Fibroblast of skin of back (primary cell): ENCODE measurements at places on chromosomes 5 and 9.

- no peak for DNase-seq
Observed at GRCh38 chr9:120156376-120156775, 423.6 kb downstream of the CDK5RAP2 start.

- no peak for DNase-seq
Observed at GRCh38 chr5:139394123-139394653, 716 bp downstream of the PROB1 start.

- DNase-seq = no peak
Observed at GRCh38 chr9:82052081-82052480, 63.5 kb downstream of the SPATA31D1 start.

GRCh38 chr5:134403951-134404350 is 7.7 kb downstream of the CDKN2AIPNL start:
- no peak for DNase-seq

GRCh38 chr9:113215132-113215531 is 5.9 kb downstream of the FKBP15 start:
- DNase-seq = no peak

DNA sequence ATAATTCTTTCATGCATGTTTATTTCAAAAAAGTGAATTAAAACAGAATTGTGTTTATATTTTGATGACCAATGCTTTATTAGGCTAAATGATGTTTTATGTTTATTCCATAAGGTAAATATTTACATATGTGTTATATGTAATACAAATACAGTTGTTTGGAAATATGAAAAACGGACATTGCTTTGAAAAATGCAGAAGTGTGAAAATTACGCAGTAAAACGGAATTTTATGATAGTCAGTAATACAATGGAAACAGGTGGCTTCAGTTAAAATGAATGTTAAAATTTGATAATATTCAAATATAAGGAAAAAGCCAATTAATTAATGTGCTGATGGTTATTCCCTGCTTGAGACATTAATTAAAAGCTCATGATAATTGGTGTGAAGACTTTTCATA is 1633.8 kb downstream of the MAT2B start:
- no peak for DNase-seq

GRCh38 chr5:67476531-67476930 is 279.9 kb upstream of the CD180 start:
- peak; percentile 4 for DNase-seq

GRCh38 chr5:132070460-132071337 is 2.9 kb upstream of the CSF2 start:
- DNase-seq = peak; percentile 39

GRCh38 chr5:125171641-125172040 is 425.2 kb upstream of the ZNF608 start:
- no peak for DNase-seq

GRCh38 chr9:107439991-107440456 is 49.5 kb downstream of the KLF4 start:
- DNase-seq = no peak

- DNase-seq = peak; percentile 87
Observed at GRCh38 chr5:76807296-76807695, 11.5 kb upstream of the F2RL1 start.

DNA sequence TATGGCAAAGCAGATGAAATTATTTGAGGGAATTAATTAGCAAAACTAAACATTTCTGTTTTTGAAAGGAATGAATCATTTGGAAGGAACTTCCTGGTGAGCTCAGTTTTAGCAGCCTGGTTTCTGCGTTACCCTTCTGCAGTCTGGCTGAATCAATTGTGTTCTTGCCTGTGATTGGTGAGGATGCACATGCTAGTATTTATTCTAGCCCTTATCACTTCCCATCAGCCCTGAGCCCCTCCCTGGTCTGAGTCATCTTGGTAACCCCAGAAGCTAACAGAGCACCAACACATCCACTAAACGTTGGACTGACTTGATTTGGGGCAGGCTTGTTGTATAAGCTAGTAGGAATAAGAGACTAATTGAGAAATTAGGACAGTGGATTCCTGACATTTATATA is 6.6 kb downstream of the TJP2 start:
- peak; percentile 99 for DNase-seq

GRCh38 chr9:33375238-33375840 is 27.0 kb downstream of the AQP7 start:
- no peak for DNase-seq

DNA sequence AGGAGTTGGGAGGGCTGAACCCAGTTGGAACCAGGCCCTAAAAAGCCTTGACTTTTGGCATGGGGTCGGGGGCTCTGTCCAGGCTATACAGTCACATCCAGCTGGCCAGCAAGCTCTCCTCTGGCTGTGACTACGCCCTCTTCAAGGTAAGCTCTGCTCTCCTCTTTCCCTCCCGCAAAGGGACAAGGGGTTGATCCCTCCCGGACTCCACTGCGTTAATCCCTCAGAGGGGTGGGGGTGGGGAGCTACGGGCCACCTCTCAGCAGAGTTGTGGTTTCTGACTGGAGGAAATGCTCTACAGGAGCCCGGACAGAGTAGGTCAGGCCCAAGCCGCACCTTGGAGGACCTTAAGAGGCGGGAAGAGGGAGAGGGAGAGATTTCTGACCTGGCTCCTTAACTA is 3.0 kb upstream of the TSPAN17 start:
- DNase-seq = no peak

DNA sequence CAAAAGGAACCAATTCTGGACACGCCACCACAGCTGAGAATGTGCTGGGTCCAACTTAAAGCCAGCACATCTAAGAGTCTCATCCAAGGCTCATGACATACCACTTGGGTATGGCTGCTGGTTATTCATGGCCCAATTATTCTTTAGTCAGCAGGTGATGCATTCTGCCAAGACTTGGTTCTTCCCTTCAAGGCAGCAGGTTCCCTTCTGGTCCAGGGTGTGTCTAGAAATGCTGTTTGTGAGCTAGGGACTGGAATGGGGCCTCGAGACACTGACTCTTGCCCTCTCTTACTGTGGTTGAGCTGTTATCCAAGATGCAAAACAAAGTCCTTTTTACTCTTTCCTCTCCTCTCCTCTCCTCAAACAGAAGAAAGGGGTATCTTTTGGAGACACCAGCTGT is 522.6 kb downstream of the HINT1 start:
- no peak for DNase-seq

DNA sequence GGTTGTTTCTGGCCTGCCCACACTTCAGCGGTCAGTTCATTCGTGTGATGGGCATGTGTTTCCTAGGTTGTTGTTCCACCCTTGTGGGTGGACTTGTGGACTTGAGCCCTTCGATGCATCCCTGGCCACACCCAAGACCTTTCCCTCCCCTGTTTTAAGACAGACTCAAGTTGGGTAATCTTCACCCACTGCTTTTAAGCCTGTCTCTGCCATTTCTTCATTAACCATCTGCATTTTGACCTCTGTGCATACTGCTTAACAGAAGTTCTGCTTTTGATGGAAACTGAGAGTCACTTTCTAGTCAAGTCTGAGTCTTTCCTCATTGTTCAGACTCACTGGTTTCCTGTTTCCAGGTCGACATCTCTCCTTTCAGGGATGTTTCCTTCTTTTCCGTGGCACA is 233.7 kb downstream of the ARHGEF28 start:
- no peak for DNase-seq

DNA sequence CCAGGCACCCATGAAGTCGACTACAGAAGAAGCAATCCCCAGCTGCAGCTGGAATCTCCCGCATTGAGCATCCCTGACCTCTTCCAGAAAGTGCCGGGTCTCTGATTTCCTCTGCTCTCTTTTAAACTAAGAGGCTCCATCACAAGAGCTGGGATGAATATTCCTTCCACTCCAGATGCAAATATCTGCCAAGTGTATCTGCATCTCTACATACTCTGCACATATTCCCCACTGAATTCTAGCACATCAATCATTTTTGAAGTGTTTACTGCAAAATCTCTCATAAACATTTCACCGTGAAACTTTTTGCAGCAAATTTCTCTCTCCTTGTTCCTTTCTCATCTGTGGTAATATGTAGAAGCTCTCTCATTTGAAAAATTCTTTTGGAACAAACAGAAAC is 161.5 kb downstream of the GABRB2 start:
- DNase-seq = no peak

DNA sequence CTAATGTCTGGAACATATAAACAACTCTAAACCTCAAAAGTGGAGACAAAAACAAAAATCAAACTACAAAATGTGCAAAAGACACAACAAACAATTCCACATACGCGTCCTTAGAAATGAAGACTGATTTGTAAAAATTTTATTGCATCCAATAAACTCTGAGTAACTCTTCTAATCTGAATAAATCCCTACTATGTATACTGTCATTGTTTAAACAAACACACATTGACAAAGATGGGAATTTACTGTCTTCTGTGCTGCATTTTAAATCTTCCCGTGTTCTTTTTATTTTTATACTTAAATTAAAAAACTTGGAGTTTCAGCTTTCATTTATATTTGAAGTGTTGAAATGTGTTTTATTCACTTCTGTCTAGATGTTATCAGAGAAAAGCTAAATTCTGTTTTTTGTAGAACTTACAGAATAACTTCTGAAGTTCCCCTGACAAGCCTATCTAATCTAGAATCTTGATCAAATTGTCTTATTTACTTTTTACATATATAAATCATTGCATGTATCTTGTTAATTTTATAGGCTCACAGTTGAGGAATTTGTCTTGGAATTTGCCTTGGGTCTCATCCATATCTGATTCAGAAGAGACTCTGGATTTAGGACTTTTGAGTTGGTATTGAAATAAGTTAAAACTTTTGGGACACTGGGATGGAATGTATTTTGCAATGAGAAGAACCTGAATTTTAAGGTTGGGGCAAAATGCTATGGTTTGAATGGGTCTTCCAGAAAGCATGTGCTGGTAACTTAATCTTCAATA is 2064.4 kb upstream of the C9orf72 start:
- DNase-seq = peak; percentile 36

DNA sequence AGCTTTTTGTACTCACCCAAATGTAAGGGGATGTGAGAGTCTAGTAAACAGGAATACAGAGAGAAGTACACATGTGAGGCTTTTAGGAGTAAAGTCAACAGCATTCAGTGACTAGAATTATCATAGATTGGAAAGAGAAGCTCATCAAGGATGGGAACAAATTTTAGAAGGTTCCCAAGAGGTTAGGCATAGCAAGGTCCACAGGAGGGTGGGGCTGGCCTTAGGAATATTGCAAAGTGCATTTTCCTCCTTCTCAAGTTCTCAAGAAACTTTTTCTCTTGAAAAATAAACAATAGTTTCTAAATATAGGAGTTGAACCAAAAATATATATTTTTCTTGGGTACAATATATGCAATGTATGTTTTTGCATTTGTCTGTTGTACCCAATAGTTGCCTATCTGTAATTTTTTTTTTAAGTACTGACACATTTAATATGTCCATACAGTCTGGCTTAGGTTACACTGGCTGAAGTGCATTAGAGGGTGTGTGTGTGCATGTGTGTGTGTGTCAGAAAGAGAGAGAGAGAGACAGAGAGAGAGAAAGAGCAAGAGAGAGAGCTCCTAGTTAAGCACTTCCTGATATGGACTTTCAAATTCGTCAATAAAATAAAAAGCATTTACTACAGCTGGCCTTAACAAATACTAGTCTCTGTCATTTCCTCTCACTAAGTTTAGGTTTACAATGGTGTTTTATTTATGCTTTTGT is 62.2 kb downstream of the SNX18 start:
- DNase-seq = no peak

- DNase-seq = no peak
Observed at GRCh38 chr9:84490206-84490841, 149.8 kb upstream of the SLC28A3 start.

GRCh38 chr5:88698290-88698689 is 184.7 kb downstream of the MEF2C start:
- DNase-seq = no peak

DNA sequence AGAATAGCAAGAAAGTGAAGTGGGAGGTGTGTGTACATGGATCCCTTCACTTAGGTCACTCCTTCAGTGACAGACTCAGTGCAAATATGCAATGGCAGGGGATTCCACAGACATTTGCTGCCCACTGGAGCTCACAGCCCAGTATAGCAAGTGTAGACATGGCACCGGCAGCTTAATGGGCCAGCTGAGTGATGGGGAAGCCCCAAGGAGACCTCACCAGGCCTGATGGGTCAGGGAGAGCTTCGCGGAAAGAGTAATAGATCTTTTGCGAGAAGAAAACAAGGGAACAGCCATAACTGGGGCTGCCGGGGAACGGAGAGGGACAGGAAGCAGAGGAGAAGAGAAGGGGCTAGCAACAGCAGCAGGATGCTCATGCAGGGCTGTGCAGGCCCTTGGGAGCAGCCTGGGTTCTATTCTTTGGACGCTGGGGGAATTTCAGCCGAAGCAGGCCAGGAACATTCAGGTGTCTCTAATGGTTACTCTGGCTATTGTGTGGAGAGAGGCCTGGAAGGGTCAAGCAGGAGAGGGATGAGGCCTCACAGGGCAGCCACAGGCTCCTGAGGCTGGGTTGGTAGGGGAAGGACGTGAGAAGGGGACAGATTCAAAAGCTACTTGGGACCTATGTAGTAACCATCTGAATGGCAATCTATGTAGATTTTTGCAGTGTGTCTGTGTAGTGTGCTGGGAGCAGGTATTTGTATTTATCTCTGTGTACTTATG is 27.0 kb downstream of the TCF7 start:
- peak; percentile 22 for DNase-seq

GRCh38 chr9:14882090-14882489 is 28.1 kb downstream of the FREM1 start:
- DNase-seq = no peak

GRCh38 chr5:158194561-158194976 is 335.6 kb upstream of the CLINT1 start:
- no peak for DNase-seq

GRCh38 chr5:72608297-72608696 is 101.1 kb upstream of the ZNF366 start:
- DNase-seq = peak; percentile 57

DNA sequence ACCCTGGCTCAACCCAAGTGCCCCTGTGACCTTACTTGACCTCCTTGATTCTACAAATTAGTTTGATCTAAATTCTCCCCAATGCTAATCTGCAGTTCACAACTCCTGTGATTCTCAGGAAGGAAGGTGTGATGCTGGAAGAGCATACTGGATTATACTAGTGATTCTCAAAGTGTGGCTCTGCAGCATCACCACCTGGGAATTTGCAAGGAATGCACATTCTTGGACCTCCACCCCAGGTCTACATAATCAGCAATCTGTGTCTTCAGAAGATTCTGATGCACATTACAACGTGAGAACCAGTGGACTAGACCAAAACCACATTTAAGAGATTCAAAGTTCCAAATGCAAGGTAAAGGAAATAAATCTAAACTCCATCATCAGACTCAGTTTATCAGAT is 198.6 kb downstream of the AGTPBP1 start:
- no peak for DNase-seq

DNA sequence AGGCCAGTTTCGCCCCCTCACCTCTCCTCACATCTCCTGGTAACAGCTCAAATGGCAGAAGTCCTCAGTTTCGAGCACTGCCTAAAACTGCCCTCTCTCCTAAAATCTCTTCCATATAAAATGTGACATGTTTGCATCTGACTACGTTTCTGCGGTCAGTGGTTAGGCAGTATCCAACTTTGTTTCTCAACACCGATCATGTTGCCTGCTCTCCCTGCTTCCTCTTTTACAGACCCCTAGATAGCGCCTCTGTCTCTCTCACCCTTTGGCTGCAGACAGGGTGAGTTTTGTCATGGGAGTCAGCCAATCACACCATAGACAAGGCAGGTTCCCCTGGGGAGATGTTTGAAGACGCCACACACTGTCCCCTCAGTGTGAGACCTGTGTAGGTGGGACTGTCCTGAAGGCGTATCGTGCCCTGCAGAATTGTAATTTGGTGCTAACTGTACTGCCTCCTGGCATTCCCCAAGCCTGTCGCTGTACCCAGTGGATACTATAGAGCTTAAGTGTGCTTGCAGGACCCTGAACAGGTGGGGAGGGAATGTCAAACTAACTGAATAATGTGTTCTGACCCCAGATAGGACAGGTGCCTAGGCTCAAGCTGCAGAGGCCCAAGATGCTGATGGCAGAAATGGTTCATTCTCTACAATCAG is 1.1 kb downstream of the HEXB start:
- DNase-seq = peak; percentile 7
